ENCODE measurements at places on chromosomes 7 and 10.

DNA sequence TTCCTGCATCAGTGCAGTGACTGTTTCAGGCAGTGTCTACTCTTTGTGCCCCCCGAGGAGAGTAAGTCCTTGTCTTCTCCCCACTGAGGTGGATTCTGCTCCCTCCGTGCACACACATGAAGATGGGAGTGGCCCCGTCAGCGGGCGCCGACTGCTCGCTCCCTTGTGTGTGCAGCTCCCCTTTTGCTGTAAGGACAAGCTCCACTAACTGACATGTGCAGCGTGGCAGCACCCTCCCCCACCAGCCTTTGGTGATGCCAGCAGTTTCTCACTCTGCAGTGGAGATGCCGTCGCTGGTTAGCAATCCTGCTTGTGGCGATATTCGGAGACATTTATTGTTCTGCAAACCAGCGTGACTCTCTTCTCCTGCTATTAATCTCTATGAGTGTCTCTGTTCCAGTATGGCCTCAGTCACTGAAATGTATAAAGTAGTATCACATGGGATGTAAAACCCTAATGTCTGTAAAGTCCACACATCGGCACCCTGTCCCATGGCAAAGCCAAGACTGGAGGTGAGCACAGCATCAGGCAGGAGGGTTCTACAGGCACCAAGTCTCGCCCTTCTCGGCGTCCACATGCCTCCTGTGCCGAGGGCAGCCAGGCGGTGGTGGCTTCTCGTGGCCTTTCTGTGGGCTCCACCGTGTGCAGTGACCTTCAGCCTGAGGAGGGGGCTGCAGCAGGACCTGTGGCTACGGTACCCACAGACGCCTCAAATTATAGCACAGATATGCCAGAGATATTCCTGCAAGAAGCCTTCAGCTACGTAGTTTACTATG lies 202.7 kb downstream of the EBF3 start:
- no peak for DNase-seq

- DNase-seq = no peak
Observed at GRCh38 chr10:82981137-82981723, 1106.2 kb downstream of the NRG3 start.

- DNase-seq = no peak
Observed at GRCh38 chr7:4286351-4286750, 395.7 kb upstream of the FOXK1 start.

DNA sequence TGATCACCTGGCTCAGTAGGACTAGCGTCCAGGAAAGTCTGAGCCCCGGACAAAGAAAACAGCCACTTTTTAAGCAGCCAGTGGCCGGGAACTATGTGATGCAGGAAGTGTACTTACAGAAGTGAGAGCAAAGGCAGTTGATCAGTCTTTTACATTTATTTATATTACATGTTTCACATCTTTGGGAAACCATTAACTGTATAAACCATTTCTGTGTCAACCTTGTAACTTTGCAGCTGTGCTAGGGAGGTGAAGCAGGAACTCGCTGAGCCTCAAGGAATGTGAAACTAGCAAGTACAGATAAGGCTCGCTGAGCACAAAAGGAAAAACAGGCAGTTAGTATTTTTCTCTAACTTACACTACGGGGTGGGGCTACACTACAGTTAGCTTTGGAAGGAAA lies 39.9 kb upstream of the HECW1 start:
- no peak for DNase-seq

GRCh38 chr10:107433605-107434004 lies 269.1 kb upstream of the SORCS1 start:
- no peak for DNase-seq

GRCh38 chr7:159108491-159108890 lies 36.2 kb downstream of the VIPR2 start:
- DNase-seq = no peak

DNA sequence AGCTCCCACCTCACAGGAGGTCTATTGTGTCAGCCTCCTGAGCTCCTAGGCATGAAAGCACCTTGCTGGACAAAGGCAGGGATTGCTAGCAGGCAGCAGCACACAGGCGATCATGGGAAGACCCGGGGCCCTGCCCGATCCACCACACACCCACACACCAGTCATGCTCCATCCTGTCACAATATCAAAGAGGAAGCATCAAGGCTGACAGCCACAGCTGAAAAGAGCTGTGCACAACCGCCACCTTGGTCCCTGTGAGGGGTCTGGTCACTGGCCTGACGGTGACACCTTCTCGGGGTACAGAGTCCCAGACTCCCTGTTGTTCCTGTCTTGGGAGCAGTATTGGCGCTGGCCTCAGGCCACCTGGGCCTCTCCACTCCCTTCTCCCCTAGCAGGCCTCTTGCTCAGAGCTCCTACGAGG lies 89.7 kb upstream of the RET start:
- DNase-seq = no peak

DNA sequence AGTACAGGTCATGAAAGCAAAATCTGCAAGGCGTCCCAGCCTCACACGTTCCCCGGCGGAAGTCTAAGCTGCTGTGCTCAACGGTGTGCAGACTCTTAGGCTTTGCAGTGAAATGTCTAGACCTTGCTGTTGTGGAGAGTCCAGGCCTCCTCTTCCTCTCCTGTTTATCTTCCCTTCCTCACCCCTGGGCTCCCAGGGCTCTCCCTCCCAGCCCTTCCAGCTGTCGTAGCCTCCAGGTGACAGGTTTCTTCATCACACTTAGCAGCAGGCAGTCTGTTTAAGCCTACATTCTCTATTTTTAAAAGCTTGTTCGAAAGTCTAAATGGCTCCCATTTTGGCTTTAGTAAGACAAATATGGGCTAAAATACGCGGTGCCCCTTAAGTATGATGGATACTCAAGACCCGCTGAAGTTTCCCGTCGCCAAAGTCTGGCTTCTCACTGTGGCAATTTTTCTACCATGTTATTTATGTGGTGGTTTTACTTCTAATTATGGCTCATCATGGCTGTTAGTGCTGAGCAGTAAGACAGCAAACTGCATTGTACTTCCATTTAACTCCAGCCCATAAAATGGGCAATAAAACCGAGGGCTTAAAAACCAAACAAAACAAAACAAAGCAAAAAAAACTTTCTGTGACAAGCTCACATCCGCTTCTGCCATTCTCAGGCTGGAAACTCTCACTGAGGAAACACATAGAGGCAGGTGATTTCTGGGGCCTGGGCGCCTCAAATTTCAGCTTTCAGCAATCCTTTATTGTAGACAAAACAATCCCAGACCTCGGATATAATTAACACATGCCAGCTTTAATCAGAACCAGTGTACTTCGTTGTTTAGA lies 243.2 kb downstream of the SNX10 start:
- DNase-seq = no peak
